ENCODE measurements at places on chromosomes 3 and 15.

- no peak for DNase-seq
Observed at GRCh38 chr3:72177075-72178050, 392.4 kb upstream of the PROK2 start.

DNA sequence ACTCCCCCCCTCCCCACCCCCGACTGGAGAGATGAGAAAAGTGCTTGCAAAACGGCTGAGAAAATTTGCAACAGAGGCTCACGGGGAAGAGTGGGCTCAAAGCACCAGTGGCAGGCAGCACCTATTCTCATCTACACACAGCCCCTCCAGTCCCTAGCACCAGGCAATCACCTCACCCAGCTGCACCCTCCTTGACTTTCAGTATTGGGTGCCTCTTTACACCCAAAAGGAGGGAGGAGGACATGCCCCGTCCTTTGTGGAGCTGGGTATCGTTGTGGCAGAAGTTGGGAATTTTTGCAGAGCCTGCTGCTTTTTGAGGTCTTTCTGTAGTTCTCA lies 182.8 kb upstream of the TOPAZ1 start:
- no peak for DNase-seq

- DNase-seq, result no peak
Observed at GRCh38 chr15:99673111-99673510, 60.1 kb downstream of the LYSMD4 start.

DNA sequence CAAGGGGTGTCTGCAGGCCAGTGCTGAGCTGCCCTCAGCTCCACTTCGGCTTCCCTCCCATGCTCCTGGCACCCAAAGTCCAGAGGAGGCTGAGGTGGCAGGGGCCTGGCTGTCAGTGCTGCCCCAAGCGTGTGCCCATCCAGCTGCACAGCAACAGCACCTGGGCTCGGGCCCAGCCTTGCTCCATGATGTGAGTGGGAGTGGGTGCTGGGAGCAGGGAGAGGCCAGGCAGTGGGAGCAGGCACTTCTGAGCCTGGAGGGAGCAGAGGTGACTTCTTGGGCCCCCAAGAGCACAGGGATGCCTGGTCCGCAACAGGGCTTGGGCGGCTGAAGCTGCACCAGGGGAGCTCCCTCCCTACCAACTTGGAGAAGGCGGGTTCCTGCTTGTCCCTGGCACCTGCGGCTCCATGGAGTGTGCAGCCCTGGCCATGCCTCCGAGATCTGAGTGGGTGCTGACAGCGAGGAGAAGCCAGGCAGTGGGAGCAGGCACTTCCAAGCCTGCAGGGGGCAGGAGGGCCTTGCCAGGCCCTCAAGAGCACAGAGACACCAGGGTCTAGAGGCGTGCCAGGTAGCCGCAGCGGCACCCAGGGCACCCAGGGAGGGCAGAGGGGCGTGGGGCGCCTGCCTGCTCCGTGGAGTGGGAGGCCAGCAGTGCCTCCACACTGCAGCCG lies 366.7 kb upstream of the SGO1 start:
- no peak for DNase-seq

DNA sequence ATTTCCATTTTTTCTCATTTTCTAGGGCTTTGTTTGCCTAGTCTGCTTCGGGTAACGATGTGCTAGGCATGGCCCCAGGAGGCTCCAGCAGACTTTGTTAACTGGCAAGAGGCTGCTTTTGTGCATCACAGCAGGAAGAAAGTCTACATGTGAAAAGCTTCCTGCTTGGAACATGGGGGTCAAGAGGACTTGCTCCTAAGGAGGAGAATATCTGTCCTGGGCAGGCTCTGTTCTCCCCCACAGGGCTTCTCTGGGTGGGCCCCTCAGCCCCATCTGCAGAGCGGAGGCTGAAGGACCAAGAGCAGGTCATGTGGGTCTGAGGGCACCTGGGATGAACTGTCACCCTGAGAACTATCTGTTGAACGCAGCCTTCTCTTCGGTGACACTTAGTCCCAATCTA lies 94.7 kb downstream of the CCNL1 start:
- no peak for DNase-seq

DNA sequence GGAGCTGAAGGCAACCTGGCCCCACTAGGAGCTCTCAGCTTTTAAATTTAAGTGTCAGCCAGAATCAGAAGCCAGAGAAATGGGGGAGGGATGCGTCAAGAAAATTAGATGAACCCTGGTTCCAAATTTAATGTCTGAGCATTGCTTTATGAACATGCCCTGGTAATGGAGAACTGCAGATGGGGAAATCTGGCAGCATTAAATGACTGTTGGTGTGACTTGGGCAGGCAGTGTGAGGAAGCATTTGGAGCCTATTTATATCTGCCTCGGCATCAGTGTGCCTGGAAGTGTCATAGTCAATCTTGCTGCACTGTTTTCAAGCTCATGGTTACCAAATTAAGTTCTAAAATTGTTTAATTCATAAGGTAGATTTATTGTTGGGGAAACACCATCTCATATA lies 29.0 kb downstream of the NME9 start:
- DNase-seq, result no peak

DNA sequence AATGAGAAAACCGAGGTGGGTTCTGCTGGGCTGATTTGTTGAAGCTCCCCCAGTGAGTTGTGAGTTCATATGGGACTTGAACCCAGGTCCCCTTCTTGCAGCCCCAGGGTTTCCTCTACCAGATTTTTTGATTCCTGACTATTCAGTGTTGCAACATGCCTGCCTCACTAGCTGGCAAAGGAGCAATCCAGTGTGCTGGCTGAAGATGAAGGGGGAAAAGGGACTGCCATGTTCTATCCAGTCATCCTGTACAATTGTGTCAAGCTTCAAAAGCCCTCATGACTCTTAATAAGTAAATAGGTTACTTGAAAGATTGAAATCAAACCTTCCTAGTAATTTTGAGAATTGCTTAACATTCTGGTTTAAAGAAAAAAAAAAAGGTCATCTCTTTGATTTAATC lies 211.5 kb upstream of the TP63 start:
- no peak for DNase-seq

- DNase-seq, result peak; percentile 76
Observed at GRCh38 chr15:71730277-71731144, 79.8 kb upstream of the NR2E3 start.

DNA sequence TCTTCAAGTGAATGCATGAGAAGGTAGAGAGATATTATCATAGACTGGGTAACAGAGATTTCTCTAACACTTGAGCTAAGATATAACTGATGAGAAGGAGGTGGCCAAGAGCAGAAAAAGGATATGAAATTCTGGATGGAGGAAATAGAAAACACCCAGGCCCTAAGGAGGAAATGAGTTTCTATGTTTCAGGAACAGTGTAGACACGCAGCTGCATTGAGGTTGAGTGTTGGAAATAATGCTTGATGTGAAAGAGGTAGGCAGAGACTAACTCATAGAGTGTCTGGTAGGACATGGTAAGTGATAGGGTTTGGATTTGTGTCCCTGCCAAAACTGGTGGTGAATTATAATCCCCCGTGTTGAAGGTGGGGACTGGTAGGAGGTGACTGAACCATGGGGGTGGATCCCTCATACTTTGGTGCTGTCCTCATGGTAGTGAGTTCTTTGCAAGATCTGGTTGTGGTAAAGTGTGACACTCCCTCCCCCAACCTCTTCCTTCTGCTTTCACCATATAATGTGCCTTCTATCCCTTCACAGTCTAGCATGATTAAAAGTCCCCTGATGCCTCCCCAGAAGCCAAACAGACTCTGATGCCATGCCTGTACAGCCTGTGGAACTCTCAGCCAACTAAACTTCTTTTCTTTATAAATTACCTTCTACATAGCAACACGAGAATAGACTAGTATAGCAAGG lies 787.3 kb downstream of the EDEM1 start:
- no peak for DNase-seq

DNA sequence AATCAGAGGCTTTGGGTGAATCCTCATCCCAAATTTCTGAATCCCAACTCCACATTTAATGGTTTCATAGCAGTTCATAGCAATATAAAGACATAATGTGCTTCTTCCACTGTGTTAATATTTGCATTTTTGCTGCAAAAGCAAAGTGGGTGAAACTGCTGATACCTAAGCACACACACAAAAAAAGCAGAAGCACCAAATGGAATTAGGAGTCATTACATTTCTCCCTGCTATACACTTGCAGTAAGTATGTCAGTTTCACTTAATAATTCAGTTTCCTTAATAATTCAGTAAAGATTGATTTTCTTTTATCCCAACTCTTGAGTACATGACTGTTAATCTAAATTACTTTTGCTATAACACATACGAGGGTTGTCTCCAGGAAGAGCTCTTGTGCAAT lies 48.9 kb upstream of the ALCAM start:
- no peak for DNase-seq

GRCh38 chr3:184713521-184713920 lies 1.7 kb upstream of the MAGEF1 start:
- no peak for DNase-seq

DNA sequence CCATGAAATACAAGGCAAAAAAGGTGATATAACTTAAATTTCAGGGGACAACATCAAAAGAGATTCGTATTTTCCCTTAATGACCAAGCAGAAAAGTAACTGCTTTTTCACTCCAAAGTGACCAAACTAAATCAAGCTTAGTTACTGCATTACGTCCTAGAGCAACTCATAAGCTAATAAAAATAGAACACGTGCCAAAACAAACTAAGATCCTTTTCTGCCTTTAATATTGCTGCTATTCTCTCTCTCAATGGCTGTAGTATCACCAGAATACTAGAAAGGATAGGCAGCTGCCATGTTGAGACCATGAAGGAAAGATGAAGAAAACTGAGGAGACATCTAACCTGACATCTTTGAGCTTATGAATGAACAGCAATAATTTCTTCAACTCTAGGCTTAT lies 43.3 kb downstream of the UBXN7 start:
- DNase-seq, result no peak

- DNase-seq, result no peak
Observed at GRCh38 chr3:149906036-149906435, 64.7 kb downstream of the PFN2 start.

DNA sequence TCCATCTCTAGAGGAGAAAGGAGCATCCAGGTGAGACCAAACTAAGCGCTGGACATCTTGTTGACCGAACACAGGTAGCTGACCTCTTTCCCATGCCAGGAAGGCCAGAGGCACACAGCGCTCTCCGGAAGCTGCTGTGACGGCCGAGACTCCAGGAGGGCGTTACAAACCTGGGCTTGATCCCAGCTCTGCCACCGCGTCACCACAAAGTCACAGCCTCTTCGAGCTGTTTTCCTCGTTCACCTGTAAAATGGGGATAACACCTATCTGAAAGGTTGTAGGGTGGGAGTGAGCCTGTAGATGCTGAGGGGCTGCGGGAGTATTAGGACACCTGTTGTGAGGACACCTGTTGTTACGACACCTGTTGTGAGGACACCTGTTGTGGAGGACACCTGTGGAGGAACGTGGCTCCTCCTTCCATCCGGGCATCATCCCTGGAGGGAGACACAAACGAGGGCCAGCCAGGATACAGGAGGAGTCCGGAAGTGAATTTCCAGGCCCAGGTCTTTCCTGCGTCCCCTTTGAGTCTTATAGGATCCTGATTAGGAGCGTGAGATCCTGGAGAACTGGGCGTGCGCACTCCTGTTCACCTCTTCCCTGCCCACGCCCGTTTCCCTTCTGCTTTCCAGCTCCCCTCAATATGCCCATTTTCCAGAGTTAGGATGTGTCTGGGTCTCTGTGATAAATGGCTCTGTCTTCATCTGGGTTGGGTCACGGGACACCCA lies 2.3 kb upstream of the MUC4 start:
- DNase-seq, result no peak

DNA sequence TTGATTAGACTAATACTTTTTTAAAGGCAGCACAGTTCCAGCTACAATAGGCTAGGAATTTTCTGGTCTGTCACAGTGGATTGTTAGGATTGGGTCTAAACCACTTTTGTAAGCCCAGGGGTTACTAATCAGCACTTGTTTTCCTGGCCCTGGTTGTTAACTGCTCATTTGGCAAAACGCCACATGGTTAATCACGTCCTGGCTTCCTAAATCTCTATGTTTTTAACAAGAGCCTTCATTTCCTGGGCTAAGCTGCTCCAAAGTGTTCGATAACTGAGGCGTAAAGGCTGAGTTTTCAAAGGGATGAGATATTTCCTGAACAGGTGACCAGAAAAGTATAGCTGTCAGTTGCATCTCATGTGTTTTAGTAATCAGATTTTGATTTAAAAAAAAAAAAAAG lies 38.9 kb upstream of the CLRN1 start:
- peak; percentile 62 for DNase-seq

GRCh38 chr15:100729461-100729860 lies 127.1 kb downstream of the ASB7 start:
- no peak for DNase-seq

GRCh38 chr3:179673523-179673922 lies 20.7 kb downstream of the USP13 start:
- DNase-seq, result no peak

DNA sequence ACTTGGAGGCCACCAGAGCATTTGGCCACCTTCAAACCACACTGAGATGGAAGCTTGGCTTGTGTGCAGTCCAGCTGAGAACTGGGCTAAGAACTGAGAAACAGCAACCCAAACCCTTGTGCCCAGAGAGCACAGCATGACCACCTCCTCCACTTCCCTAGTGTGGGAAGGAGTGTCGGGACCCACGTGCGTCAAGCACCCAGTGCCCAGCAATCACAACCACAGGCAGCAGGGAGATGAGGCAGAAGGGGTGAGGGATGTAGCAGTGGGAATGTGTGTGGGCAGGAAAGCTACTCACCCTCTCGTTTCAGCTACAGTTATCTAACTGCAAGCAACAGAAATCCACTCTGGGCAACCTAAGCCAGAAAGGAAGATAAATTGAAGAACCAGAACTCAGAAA lies 25.0 kb upstream of the RFTN1 start:
- DNase-seq, result no peak

DNA sequence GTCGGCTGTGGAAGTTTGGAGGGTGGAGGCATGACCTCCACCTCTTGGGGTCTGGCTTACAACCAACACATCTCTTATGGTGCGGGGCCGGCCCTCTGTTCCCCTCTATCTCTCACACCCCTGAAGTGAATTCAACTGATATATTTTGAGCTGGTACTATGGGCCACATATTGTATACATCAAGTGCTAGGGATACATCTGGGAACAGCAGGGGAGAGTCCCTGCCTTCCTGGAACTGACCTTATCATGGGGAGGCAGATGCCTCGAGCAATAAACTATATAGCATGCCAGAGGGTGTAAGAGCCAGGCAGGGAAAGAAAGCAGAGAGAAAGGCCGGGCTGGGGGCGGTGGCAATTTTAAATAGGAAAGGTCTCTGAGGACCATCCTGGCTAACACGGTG lies 60.4 kb upstream of the TRPM1 start:
- DNase-seq, result no peak

- no peak for DNase-seq
Observed at GRCh38 chr3:43468133-43468532, 153.7 kb downstream of the ANO10 start.

DNA sequence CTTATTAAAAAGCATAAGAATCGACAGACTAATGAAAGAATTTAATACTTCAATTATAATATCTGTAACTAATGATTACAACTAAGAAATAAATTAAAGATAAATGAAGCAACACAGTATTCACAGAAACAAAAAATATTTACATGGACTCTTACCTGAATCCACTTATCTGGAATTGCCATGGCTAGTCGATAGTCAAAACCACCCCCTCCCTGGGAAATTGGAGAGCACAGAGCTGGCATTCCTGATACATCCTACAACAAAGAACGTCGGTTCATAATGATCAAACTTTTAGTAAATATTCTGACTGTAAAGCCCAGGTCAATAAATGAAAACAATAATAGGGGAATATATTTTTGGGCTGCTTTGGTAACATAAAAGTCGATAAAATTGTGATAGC lies 175.5 kb downstream of the GBE1 start:
- DNase-seq, result no peak
